H9 (cell line): ENCODE measurements at places on chromosomes 7 and 10.

- DNase-seq, result no peak
These were observed 4.7 kb downstream of the ACBD7 start for GRCh38 chr10:15083674-15084501.

GRCh38 chr10:132183046-132183445 is 3.7 kb upstream of the DPYSL4 start:
- no peak for DNase-seq

GRCh38 chr10:17237915-17238444 is 9.9 kb downstream of the VIM start:
- no peak for DNase-seq

DNA sequence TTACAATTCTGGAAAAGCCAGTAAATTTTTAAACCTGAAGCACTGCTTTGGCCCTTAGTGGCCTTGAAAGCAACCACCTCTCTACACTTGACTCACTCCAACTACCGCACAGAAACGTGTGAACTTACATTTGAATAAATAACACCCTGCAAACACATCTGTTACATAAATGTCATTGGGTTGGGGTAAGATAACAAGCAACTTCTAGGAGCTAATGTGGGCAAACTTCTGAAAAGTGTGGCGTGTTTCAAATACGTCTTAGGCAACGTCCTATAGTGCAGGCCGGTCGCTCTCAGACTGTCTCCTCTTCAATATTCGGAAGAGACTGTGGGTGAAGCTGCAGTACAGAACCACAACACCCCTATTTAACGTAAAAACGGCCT is 474 bp downstream of the ORC5 start:
- no peak for DNase-seq

GRCh38 chr10:74058071-74058470 is 60.2 kb downstream of the VCL start:
- DNase-seq, result no peak

DNA sequence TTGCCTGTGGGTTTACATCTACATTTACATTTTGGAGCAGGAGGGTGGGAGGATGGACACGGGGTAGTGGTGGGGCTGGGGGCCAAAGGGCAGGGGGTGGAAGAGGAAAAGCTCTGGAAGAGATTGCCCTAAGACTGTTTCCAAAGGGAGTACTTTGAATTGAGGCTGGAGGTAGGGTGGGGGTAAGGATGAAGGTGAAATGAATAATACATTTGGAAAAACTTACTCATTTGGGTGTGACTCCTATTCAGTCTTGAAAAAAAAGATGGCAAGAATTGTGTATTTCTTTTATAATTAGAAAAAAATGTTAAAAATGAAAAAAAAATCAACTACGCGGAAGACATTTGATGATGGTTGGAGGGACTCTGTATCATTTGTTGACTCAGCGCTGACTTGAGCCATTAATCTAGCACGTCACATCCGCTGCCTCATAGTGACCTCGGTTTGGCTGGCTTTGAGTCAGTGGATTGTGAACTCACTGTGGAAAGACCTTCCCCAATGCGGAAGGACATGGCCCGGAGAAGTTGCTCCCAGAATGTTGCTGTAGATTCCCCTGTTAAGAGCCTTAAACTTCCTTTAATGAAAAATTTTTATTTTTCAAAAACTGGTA is 2.8 kb downstream of the FAM180A start:
- no peak for DNase-seq

DNA sequence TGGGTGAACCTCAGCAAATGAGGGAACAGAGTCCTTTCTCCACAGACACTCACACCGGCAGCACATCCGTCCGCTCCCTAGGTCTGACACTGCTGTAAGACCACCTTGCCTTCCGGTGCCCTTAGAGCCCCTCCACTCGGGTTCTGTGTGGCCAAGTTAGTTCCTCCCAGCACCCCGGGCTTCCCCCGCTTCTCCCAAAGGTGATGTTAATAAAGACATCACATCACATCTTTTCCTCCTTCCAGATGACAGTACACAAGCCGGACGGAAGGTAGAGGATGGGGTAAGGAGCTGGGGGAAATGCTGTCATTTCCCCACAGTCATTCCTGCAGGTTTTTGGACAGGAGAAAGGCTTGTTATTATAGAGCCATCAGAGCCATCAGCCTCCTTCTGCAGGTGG is 42.3 kb downstream of the OAT start:
- no peak for DNase-seq
